ENCODE measurements at places on chromosomes 4 and X.

GRCh38 chrX:47562615-47563243, 1.7 kb downstream of the ARAF start:
- no peak for DNase-seq

DNA sequence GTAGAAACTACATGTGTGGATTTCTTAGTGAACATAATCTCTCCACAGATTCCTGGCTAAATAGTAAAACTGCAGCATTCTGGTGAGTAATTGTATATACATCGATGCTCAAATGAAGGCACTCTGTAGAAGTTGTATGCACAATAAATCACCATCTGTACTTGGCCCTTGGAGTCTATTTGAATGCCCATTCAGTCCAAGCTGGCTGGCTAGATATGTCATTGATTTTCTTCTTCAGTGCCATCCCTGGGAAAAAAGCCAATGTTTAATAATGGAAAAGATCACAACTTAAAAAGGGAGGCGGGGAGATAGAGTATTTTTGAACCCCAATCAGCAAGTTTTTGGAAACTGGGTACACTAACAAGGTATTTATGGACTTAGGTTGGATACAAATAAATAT, 381.0 kb upstream of the TEX13C start:
- DNase-seq: no peak

- DNase-seq: no peak
Observed at GRCh38 chrX:35696760-35697234, 101.3 kb upstream of the MAGEB16 start.

- no peak for DNase-seq
Observed at GRCh38 chrX:134023851-134024281, 38.5 kb upstream of the GPC3 start.

DNA sequence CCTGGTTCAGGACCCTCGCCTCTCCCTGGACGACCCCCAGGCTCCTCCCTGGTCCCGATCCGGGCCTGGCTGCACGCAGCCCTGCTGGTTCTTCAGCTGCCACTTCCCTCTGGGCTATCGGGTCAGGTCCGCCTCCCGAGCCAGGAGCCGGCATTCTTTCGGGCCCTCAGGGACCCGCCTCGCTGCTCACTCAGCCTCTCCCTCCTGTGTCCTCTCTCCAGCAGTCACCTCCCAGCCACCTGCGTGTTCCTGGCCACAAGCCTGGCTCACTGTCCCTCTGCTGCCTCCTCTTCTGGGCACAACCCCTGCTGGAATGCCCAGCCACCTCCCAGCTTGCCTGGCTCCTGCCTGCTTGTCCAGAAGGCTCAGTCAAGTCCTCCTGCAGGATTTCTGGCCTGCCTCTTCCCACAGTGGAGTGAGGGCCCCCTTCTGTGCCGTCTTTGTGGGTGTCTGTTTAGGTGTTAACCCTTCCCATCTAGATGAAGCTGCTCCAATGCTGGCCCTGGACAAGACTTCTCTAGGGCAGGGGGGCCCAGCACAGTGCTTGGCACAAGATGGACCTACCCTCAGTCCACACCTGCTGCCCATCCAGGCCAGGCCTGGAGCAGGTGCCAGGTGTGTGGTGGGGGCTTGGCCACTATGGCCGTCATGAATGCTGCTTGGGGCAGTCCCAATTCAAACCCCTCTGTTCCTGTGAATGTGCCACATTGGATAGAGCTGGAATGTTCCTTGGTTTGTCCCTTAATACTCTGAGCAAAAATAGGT, 2.2 kb downstream of the WFS1 start:
- DNase-seq: no peak

GRCh38 chr4:26473893-26474292, 16.4 kb downstream of the CCKAR start:
- DNase-seq: no peak

GRCh38 chrX:53287493-53288138, 6.2 kb upstream of the IQSEC2 start:
- no peak for DNase-seq

- DNase-seq: no peak
Observed at GRCh38 chr4:37745946-37746345, 59.8 kb upstream of the RELL1 start.

DNA sequence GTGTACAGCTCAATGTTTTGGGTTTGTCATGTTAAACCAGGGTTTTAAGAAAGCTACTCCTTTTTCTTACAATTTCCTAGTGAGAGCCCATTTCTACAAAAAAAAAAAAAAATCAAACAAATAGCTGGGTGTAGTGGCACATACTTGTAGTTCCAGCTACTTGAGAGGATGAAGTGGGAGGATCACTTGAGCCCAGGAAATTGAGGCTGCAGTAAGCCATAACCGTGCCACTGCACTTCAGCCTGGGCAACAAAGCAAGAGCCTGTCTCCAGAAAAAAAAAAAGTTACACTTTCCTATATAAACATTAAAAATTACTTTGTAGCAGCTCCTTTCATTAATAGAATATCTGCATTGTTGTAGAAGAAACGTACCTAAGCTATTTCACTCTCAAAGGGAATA, 166.7 kb downstream of the HS6ST2 start:
- no peak for DNase-seq

GRCh38 chr4:1206299-1207156, 34.1 kb upstream of the SPON2 start:
- no peak for DNase-seq

DNA sequence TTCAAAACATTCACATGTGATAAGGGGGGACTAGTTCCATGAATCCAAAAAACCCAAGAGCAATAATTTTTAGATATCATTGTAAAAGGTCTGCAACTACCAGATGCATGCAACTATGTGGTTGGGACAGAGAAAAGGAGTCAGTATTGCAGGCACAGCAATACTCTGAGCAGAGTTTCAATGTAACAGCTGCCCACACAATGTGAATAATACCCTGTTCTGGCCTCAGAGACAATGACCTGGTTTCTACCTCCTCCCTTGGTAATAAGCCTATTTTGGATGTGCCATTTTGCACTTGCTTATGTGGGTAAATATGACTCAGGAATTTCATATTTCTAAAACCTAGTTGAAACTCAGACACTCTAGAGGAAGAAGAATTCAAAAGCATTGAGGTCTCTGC, 194.8 kb upstream of the RASGEF1B start:
- DNase-seq: no peak

DNA sequence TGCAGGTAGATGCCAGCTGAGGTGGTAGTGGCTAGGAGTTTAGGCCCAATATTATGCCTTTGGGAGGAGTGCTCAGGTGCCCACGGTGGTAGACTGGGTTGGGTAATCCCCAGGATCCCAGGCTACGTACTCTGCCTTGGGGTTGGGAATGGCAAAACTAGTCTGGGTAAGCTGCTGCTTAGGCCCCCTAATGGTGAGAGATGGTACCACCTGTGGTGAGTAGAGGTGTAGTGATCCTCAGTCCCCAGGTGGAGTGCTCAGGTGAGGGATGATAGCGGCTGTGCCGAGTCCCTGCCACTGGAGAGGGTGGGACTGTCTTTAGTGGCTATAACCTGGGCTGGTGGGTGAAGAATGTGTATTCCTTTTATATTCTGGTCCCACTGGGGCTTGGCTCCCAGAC, 75.2 kb downstream of the IL1RAPL2 start:
- no peak for DNase-seq

GRCh38 chr4:7197910-7198309, 5.6 kb downstream of the SORCS2 start:
- DNase-seq: no peak

DNA sequence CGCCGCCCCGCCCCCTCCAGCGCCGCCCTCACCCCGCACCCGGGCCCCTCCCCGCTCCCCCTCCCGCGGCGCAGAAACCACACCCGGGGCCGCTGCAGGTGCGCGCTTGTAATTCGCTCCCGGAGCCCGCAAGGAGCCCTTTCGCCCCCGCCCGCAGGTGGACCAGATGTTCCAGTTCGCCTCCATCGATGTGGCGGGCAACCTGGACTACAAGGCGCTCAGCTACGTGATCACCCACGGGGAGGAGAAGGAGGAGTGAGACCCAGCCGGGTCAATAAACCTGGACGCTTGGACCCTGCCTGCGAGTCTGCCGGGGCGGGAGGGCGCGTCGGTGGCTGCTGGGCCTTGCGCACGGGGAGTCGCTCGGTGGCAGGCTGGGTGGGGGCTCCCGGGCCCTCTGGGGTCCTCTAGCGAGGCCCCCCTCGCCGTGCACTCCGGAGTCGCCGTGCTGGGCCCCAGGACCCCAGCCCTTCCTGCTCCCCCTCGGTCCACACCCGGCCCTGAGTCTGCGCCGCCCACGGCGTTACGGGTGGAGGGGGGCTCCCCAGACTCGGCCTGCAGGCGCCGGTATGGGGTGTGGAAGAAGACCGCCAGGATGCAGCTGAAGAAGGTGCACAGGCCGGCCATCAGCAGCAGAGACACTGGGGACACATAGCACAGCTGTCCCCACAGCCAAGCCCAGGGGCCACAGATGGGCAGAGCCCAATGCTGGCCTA, 7.1 kb downstream of the SLC49A3 start:
- DNase-seq: no peak

GRCh38 chr4:176781739-176782100, 11.0 kb downstream of the VEGFC start:
- DNase-seq: no peak

GRCh38 chr4:20254511-20255250, 3.0 kb downstream of the SLIT2 start:
- no peak for DNase-seq

DNA sequence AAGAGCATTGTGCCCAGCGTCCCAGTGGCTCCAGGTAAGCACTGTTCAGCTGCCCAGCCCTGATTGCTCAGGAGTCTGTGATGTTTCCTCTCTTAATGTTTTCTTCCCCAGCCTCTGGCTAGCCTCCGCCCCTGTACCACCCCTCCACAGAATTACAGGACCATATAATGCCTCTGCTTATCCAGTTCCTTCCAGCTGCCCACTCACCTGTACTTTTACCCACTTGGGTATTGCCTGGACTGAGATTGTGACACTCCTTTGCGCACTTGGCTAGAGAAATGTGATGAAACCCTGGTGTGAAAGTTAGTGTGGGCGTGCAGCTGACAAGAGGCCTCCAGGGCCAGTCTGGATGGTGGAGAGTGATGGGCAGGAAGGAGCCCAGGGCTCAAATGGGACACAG, at the start of gene AWAT2:
AWAT2 (minus strand) TSS at position 14 of the 400 bp plus-strand sequence; CDS start at position 8, 6 bp downstream.
- no peak for DNase-seq

GRCh38 chrX:122269243-122269781, 914.8 kb upstream of the GRIA3 start:
- DNase-seq: no peak

- no peak for DNase-seq
Observed at GRCh38 chrX:115901241-115901640, 269.3 kb upstream of the AGTR2 start.

- peak; percentile 41 for DNase-seq
Observed at GRCh38 chrX:71532078-71532752, 689 bp upstream of the OGT start.

- no peak for DNase-seq
Observed at GRCh38 chrX:151912221-151912620, 468 bp upstream of the MAGEA4 start.

DNA sequence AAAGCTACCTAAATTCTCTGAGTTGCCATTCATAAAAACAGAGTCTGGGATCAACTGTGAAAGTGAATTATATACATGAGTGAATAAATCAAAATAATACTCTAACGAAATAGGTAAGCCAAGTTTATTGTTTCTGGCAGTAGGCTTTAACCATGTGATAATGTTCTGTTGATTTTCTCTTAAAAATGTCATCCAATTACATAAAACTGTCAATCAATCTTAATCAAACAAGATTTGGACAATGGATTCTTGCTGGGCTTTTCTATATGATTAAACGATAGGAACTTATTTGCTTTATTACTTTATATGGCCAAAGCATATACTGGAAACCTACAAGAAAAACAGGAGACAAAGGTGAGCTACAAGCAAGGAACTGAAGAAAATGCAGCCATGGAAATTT, 148.8 kb downstream of the INPP4B start:
- DNase-seq: no peak

Measured in stimulated activated CD4-positive, alpha-beta T cell treated with anti-CD3 and anti-CD28 coated beads, TNF-alpha, amount 100 ng/mL, for 4 hours (primary cell).